ENCODE measurements at places on chromosomes 3 and 15.

DNA sequence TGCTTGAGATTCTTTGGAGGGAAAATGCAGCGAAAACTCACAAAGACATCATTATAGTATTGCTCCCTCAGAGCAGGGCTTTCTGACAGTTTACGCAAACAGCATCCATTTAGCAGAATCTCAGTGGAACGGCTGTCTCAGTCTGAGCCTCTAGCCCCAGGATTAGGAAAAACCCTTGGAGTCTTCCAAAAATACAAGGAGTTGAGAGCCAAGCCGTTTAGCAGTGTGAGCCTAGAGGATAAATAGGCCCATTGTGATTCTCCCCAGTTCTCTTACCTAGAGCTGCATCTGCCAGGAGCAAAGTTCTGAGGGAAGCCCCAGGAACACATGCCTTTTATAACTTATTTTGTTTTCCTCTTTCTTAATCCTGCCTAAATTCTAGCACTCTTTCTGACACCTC is 359.6 kb downstream of the NTRK3 start:
- no peak for DNase-seq

- no peak for DNase-seq
Observed at GRCh38 chr3:135667061-135667460, 298.5 kb upstream of the PPP2R3A start.

GRCh38 chr3:35633332-35634124 is 5.8 kb upstream of the ARPP21 start:
- DNase-seq: no peak

DNA sequence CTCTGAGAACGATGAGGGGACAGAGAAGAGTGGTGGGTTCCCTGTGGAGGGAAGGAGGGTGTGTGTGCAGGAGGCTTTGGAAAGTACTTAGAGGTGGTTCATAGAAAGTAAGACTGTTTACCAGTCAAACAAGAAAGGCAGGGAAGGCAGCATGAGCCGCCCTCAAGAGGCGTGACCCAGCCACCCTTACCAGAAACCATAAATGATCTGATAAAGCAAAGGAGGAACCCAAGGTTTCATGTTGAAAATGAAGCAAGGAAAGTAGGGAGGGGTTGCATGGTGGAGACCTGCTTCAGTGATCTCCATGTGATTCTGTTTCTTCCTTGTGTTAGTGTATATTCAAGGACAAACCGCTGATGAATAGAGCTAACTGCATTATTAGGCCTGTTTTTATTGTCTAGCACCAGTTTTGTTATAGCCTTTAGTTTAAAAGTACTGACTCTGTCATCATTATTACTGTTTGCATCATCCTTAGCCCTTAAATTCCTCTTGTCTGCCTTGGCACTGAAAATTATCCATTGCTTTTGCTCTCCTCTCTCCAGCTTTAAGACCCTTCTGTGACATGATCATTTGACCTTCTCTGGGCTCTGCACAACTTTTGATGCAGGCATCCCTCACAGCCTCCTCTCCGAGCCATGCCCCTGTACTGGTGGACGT is 96.1 kb downstream of the STAC start:
- DNase-seq: no peak

DNA sequence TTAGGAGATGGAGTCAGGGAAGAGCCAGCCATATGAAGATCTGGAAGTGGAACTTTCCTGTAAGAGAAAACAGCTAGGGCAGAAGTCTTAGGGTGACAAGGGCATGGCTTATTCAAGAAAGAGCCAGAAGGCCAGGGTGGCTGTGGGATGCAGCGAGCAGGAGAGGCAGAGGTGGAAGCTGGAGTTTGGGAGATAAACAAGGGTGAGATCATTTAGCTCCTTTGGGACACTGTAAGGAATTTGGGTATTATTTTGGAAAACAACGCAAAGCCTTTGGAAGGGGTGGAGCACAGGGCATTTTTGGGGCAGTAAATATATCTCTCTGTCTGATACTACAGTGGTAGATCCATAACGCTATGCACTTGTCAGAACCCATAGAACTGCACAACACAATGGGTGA is 5.0 kb upstream of the IL16 start:
- no peak for DNase-seq

DNA sequence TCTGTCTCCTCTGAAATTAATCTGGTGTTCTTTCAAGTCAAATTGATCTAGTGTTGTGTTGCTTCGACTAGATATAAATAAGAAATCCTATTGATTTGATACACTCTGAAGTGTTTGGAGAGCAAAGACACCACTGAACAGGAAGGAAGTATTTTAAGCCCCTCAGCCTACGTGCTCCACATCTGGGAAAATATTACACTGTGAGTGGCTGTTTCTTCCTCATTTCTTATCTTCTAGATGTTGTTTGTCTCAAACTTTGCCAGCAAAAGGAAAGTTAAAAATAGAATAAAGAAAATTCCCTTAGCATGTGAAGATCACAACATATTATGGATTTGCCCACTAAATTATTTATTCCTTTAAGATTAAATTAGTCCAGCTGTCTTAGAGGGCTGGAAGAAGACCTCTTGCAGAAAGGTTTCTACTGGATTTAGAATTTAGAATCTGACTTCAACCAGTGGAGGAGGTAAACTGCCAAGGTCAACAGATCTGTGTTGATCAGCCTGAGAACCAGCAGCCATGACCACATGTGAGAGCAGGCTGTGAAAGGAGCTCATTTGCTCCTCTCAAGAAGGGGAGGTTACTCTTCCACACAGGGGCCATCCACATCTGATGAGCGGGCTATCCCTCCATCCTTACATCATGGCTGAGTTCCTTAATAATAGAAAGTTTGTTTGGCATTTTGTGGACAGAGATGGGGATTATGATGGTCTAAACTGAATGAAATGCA is 46.3 kb upstream of the ACKR4 start:
- DNase-seq: no peak

DNA sequence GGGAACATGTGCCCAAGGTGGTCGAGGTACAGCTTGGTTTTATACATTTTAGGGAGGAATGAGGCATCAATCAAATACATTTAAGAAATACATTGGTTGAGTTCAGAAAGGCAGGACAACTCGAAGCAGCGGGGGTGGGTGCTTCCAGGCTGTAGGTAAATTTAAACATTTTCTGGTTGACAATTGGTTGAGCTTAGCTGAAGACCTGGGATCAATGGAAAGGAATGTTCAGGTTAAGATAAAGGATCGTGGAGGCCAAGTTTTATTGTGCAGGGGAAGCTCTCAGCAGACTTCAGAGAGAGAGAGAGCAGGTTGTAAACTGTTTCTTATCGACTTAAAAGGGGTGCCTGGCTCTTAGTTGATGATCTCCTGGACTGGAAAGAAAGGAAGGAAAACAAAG is 11.3 kb downstream of the CPN2 start:
- DNase-seq: no peak
